ENCODE measurements at places on chromosomes 2 and 18.

- DNase-seq = no peak
Measured at GRCh38 chr2:43217228-43218154, 8.9 kb downstream of the ZFP36L2 start.

DNA sequence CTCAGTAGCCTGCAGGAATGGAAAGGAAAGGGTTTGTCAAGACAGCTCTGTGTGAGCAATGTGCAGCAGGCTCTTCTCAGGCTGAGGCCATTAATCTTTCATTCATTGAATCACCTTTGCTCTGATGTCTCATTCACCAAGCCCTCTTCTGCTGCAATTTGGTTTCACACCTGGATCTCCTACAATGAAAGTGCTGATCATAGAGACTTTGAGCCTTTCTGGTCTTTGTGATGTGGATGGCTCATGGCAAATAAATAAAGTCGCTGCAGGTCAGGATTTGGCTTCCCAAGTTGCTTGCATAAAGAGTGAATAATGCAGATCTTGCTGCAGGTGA, 95.8 kb upstream of the SPRED2 start:
- no peak for DNase-seq

- DNase-seq = no peak
Measured at GRCh38 chr2:17805166-17805565, 11.1 kb upstream of the MSGN1 start.

- no peak for DNase-seq
Measured at GRCh38 chr2:3348767-3349166, 28.9 kb downstream of the EIPR1 start.

- DNase-seq = no peak
Measured at GRCh38 chr2:223238301-223238700, 186.3 kb downstream of the KCNE4 start.

- DNase-seq = no peak
Measured at GRCh38 chr18:7236933-7237332, 6.0 kb downstream of the LRRC30 start.

- no peak for DNase-seq
Measured at GRCh38 chr2:130796290-130796689, 40.4 kb upstream of the ARHGEF4 start.

DNA sequence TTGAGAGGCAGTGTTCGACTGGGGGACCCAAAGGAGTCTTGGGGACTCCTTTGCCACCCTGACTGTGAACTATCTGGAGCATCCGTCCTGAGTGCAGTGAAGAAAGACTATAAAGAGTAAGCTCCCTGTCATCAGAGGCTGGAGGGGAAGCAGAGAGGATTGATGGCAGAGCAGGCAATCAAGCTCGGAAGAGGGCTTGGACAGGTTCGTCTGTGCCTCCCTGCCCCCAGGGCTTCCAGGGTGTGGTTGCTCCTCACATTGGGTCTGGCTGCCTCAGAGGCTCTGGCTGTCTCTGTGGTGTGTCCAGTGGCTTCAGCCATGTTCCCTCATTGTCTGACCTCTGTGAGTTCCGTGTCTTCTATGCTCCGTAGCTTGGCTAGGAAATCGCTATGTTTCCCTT, 13.8 kb upstream of the EN1 start:
- no peak for DNase-seq

DNA sequence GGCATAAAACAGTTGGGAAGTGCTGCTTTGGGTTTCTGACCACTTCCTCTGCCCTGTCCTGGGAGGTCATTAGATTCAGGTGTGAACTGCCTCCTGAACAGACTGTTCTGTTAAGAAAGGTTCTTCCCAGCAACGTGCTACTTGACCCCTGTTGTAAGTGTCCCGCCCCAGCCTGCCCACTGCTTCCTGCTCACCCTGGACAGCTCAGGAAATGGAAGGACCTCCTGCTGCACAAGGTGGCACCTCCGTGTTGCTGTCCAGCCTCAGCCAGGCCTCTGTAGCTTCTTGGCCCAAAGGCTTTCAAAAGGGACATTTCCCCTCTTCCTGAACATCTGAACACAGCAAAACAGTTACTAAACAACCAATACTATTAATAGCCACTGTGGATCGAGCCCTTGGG, 5.3 kb downstream of the TOGARAM2 start:
- DNase-seq = no peak

DNA sequence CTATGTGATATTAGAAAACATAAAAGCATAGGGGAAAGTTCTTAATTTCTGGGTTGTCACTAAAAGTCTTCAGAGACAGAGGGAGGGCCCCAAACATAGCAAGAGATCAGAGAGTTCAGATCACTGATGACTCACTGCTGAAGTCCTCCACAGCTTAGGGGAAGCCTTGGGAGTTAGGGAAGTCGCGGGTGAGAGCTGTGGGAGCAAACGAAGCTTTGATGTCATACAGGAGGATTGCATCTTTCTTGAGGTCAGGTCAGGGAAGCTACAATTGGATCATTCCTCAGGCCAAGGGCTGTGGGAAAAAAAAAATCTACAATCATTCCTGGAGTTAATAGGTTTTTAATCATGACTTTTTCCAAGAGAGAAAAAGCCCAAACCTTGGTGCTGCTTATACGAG, 96.2 kb downstream of the COPS8 start:
- DNase-seq = no peak

All from stimulated activated CD4-positive, alpha-beta T cell treated with anti-CD3 and anti-CD28 coated beads, TNF-alpha, amount 100 ng/mL, for 24 hours (primary cell).